Activated naive CD4-positive, alpha-beta T cell (primary cell): ENCODE measurements at places on chromosomes 3 and 15.

GRCh38 chr3:34005886-34006285 is 207.5 kb downstream of the PDCD6IP start:
- DNase-seq = no peak

DNA sequence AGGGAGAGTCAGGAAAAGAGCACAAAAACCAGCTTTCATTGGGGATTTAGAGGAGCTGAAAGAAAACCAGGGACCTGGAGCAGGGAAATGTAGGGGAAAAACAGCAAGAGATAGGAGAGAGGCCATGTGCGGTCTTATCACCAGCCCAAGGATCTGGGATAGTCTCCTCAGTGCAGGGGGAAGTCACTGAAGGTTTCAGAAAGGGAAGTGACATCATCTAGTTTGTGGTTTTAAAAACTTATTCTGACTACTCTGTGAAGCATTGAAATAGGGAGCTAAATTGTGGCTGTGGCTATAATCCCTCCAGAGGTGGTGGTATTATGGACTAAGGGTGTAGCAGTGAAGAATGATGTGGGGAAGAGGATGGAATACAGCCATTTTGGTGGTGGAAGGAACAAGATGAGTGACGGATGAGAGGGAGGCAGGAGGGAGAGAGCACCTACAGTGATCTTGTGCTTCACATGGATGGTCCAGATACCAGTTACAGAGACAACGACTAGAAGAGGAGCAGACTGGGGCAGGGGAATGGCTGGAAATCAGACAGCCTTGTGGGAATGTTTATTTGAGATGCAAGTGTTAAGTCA is 72.7 kb downstream of the HMG20A start:
- DNase-seq = no peak

- DNase-seq = no peak
These were observed 85.8 kb downstream of the ATP11B start for GRCh38 chr3:182879031-182879611.

DNA sequence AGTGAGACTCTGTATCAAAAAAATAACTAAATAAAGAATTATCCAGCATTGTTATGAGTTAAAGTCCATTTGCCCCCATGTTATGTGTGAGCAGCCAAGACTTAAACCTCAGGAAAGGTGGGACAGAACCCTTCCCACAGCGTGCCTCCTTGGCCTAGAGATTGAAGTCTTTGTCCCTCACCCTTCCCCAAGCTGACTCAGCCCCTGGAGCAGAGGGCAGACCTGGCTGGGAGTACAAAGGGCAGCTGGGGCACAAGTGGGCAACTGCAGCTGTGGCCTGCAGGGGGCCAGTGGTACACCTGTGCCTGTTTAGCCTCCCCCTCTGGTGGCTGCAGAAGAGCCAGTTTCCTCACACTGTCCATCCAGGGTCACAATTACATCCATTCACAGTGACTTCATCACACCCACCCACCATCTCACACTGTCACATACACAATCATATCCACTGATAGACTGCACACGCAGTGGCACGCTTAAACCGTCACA is 940 bp upstream of the ACY1 start:
- DNase-seq = no peak

DNA sequence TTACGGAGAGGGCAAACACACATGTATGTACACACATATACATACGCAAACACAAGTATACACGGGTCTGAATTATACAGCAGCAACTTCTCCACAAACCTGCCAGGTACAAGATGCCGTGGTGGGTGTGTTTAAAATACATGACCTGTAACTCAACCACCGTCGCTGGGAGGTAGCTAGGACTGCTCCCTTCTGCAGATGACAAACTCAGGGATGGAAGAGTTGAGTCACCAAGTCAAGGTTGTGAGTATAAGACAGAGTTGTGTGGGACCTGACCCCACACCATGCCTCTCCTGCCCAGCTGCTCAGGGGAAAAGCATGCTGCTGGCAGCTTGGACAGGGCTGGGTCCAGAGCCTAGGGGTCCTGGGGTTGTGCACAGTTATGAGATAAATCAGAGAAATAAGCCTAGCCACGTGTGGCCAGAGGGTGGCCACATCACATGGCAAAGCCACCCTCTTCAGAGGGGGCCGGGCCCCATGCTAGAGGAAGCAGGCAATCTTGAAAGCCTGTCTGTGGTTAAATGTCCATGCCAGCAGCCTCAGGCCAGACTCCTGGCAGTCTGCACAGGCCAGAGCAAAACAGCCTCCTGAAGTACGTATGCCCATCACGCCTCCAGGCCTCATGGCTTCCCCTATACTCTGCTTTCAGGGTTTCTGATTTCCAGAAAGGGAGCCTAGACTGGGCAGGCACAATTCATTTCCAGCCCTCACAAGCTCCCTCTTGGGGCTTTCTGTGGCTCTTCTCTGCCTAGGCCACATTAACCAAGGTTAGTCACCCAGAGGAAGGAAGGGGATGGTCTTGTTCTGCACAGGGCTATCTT is 107.7 kb upstream of the RPL32 start:
- DNase-seq = no peak

DNA sequence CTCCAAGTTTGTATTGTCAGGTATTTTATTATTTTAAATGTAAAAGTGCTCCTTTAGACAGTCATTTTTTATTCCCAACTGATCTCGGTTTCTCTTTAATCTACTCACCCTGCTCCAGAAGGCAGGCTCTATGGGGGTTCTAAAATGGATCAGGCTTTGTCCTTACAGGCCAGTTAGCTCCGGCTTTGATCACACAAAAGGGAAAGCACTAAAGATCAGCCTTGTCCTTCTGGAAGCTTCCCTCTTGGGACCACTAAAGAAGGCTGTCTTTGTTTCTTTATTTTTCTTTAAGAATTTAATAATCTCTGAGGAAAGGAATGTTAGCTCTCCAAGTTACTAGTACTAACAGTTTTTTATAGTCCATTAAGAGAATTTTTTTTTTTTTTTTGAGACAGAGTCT is 560.5 kb upstream of the ZNF717 start:
- no peak for DNase-seq

- no peak for DNase-seq
These were observed at the start of gene IL20RB for GRCh38 chr3:136957751-136958288. TSS of gene IL20RB (plus strand) at chr3:136957983. CDS start at chr3:136958114, 131 bp downstream.

- no peak for DNase-seq
These were observed 17.8 kb downstream of the PLD1 start for GRCh38 chr3:171792531-171792930.

- no peak for DNase-seq
These were observed 380.4 kb downstream of the ROBO2 start for GRCh38 chr3:77420336-77420735.

GRCh38 chr3:94896994-94897393 is 834.1 kb downstream of the NSUN3 start:
- DNase-seq = no peak

- no peak for DNase-seq
These were observed 29.5 kb downstream of the AGTR1 start for GRCh38 chr3:148727231-148727630.

DNA sequence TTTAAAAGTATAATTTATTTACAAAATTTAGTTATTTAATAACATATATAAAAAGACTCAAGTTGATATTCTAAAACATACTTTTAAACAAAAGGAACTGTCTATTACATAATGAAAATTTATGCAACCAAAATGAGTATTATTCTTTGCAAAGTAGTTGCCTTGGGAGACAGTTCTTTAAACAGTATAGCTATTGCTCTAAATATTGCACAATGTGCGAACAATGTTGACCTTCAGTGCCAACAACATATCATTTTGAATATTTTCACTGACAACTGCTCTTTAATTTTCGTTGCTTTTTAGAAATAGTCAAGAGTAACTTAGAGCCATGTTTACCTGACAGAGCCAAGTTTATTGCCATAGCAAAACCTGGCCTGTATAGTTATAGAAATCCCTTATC is 124.9 kb downstream of the ZBTB20 start:
- DNase-seq = no peak

DNA sequence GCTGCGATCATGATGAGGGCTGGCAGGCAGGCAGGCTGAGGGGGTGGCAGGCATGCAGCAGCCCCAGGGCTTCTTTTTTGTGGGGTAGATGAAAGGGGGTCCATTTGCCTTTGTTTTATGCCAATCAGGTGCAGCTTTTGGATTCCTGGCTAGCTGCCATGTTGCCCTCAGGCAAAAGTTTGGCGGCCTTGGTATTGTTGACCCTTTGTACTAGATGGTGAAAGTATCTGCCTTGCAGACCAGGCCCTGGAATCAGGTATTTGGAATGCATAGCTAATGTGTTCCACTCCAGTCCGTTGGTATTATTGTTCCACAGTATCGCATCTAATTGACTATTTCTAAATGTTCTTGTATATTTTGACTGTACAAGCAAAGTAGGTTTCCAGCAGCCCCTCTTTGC is 35.0 kb downstream of the EEFSEC start:
- no peak for DNase-seq

GRCh38 chr15:79233236-79233635 is 49.3 kb upstream of the ANKRD34C start:
- DNase-seq = no peak

GRCh38 chr15:99925661-99926461 is 192.6 kb upstream of the LYSMD4 start:
- DNase-seq = peak; percentile 35

GRCh38 chr15:36888011-36888992 is 212.0 kb downstream of the MEIS2 start:
- DNase-seq = no peak

DNA sequence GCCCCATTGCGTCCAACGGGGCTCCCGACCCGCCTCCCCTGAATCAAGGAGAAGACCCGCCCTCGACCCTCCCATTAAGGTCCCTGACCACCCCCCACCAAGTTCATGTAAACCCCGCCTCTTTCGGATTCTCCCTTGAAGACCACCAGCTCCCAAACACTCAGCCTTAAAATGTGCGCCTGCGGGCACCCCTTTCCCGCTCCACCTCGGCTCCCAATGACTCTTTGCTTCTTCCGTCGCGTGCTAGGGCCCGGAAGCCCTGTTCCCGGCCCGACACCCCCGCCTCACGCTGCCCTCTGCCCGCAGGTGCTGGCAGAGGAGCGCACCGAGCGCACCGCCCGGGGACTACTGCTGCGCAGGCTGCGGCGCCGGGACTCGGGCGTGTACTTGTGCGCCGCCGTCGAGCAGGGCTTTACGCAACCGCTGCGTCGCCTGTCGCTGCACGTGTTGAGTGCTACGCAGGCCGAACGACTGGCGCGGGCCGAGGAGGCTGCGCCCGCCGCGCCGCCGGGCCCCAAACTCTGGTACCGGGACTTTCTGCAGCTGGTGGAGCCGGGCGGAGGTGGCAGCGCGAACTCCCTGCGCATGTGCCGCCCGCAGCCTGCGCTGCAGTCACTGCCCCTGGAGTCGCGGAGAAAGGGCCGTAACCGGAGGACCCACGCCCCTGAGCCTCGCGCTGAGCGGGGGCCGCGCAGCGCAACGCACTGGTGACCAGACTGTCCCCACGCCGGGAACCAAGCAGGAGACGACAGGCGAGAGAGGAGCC is 2.7 kb upstream of the LSMEM2 start:
- DNase-seq = no peak

GRCh38 chr3:99534951-99535704 is 103.3 kb upstream of the COL8A1 start:
- no peak for DNase-seq

- no peak for DNase-seq
These were observed 76.8 kb upstream of the DPH6 start for GRCh38 chr15:35622641-35623340.

- no peak for DNase-seq
These were observed 5.7 kb downstream of the GPR160 start for GRCh38 chr3:170043506-170043905.

GRCh38 chr3:120450600-120451271 is at the start of gene FSTL1:
TSS of gene FSTL1 (minus strand) at chr3:120450992. CDS start at chr3:120450746, 246 bp downstream.
- DNase-seq = no peak

- peak; percentile 8 for DNase-seq
These were observed at the start of gene CD96 for GRCh38 chr3:111541911-111542483. TSS of gene CD96 (plus strand) at chr3:111542197. CDS start at chr3:111542249, 52 bp downstream.

- no peak for DNase-seq
These were observed 190.3 kb upstream of the CDIN1 start for GRCh38 chr15:36389107-36389506.

DNA sequence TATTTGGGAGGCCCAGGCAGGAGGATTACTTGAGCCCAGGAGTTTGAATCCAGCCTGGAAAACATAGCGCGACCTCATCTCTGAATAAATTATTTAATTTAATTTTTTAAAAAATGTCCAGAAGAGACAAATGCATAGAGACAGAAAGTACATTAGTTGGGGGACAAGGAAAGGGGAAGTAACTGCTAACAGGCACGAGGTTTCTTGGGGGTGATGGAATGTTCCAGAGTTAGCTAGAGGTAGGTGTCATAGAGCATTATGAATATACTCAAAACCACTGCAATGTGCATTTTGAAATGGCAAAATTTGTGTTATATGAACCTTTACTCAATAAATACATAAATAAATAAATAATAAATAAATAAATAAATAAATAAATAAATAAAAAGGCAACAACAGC is 31.7 kb upstream of the CYP11A1 start:
- no peak for DNase-seq

DNA sequence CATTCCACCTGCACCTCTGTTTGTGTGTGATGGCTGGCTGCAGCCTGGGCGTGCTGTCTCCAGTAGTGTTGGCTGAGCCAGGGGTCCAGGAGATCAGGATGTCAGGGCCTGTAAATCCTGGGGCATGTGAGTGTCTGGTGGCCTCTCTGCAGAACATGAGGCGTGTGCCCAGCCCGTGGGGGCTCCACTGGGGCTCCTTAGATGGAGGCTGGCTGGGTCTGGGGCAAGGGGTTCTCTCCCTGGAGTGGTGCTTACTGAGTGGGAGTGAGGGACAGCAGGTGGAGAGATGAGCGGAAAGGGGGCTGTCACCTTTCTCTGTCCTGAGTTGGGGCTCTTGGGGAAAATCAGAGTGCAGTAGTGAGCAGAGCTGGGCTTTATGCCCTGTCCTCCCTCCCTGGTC is 152.2 kb downstream of the CHDH start:
- DNase-seq = no peak

GRCh38 chr3:190498293-190498692 is 15.6 kb upstream of the IL1RAP start:
- no peak for DNase-seq

DNA sequence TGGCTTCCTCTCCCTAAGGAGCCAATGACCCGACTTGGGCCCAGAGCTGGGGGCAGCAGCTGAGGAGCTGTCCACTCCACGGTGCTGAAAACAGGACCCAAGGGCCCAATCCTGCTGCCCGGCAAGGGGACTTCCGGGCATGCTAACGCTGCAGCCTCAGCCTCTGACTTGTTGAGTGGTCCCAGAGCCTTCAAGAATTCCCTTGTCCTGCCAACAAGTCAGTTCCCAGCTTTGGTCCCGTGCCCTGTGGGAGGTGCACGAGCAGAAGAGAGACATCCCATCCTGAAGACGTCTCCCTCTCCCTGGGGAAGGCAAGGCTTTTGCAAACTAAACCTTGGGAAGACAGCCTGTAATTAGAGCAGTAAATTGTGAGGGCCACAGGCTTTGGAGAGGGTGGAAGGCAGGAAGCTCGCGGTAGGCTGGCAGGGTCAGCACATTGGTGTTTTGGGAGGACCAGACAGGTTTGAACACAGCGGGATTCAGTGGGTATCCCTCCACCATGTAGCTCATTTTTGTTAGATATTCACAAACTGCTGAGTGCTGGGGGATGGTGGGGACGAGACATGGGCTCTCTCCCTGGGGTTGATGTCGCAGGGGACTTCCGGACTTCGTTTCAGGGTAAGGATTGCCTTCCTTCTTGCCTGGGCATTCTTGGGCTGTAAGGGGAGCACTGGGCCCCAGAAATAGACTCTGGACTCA is 29.8 kb upstream of the PRR23E start:
- DNase-seq = no peak
